Mesothelial cell of epicardium (in vitro differentiated cells): ENCODE measurements at places on chromosomes 3 and 15.
A peak's percentile ranks its signal among the peaks of the same experiment; 100 is the strongest.

DNA sequence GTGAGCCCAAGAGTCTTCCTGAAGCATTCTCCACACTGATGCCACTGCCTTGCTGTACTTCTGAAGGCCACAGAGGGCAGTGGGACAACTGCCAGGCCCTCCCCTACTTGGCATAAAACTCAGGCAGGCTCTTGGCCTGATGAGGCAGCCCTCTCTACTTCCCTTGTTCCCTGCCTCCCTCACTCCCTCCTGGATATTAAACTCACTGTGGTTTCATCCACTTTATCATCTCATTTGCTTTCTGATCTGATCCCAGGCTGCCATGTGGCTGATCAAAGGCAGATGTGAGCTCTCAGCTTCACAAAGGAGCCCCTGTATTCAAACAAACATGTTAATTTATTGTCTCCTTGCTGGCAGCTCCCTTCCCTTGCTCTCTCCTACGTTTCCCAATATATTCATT lies 533.5 kb downstream of the IGSF11 start:
- peak; percentile 42 for DNase-seq

- no peak for DNase-seq
These were observed 112.4 kb upstream of the SPATA16 start for GRCh38 chr3:173253471-173253870.

GRCh38 chr15:52144656-52145178 lies 32.1 kb upstream of the BCL2L10 start:
- no peak for DNase-seq

DNA sequence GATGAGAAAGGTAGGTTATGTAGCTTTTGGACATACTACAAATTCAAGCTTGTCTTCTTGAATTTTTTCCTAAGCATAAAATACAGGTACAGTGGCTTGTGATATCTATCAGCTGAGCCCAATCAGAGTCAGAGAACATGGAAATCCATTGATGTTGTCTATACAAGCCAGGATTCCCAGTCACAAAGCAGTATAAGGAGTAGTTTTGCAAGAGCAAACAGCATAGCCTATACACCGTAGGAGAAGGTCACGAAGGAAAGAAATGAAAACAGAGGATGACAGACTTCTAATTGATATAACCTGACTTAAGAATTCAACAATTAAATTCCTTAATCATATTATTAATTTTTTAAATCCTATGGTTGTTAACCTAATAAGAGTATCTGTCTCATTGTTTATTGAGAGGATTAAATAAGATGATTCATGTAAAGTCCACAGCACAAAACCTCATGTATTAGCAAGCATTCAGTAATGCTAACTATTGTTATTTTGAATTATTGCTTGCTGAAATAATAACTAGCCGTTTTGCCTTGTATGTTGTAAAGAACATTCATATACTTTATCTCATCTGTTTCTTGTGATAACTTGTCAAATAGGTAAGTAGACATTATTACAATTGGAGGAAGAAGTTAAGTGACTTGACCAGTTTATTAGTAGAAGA lies 276.6 kb upstream of the ZPLD1 start:
- no peak for DNase-seq

DNA sequence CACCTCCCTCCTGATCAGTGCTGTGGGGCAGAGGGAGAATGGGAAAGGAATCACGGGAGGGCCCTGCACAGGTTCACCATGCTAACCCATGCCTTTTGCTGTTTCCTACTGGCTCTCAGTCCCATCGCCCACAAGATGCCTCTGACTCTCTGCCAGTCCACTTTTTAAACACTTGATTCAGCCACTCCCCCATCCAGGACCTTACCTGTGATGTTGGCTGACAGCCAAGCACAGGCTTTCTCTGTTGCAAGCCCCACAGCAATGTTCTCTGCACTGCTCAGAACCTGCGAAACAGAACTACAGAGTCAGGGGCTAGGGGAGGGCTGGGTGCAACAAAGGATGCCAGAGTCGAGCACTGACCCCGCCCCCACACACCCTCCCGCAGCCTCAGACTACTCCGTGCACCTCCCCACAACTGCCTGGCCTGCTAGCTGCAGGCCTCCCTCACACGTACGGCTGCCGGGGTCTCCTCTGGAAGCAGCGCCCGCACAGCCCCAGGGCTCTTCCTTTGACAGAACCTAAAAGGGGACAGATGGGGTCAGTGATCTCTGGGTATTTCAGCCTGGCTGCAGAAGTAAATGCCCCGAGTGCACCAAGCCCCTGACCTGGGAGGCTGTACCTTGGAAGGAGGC lies 9.1 kb downstream of the CDAN1 start:
- no peak for DNase-seq

DNA sequence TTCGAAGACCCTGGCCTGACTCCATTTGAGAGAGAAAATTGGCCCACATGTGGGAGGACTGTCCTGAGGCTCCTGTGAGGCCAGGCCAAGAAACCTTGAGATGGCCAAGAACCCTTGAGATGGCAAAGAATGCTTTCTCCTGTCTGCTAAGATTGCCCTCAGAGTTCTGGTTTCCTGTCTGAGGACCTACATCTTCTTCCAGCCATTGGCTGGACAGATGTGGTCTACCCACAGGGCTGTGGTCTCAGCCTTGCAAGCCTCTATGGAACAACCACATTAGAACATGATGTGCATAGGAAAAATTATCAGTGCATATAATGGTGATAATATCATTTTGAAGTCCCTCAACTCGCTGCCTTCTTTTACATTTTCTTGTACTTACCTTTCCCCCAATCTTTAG lies 10.8 kb upstream of the RASA2 start:
- DNase-seq, result no peak

DNA sequence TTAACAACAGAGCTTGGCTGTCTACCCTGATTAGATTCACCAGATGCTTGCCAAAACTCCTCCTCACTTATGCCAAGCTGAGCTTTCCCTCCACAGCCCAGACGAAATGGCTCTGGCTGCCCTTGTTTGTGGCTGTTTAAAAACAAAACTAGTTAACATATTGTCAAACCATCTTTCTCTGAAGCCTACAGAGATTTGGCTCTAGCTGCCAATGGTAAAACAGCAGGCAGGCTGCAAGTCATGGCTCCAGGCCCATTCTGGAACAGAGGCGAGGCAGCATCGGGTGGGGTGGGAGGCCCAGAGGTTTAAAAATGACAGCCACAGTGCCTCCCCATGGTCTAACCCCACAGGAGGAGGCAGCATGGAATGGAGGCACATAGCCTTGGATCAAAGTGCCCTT lies 75.9 kb downstream of the SCN5A start:
- DNase-seq, result peak; percentile 22

- no peak for DNase-seq
These were observed 210.1 kb upstream of the MLF1 start for GRCh38 chr3:158360756-158361448.

DNA sequence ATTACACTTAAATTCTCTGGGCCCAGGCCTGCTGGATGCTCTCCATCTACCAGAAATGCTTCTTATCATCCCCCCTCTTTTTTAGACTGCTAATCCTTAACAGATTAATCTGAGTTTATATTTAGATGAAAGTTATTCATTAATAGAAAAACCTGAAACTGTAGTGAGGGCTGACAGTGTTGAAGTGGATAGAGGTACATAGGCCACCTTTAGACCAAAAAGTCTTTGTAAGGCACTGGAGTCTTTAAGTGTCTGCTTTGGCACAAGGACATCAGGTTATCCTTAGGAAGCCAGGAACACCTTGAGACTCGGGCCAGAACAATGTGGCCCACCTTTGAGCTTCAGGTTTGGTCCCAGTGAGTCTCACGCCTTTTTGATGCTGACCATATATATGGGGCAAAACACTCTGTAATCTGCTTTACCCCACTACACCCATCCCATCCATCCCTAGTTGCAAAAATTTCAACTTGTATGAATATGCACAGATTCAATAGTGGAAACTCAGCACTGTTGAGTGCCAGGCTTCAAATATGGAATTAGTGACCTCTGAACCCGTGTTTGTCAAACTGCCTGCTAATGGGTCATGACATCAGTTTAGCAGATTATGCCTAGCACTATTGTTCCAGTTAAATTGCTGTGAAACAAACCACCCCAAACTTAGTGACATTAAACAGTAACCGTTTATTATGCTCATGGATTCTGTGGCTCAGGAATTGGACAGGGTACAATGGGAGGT lies 44.0 kb downstream of the PDE8A start:
- DNase-seq, result no peak

- DNase-seq, result no peak
These were observed 1243.5 kb upstream of the CADM2 start for GRCh38 chr3:83715307-83715706.

GRCh38 chr3:125381314-125381713 lies 6.2 kb upstream of the ZNF148 start:
- no peak for DNase-seq

GRCh38 chr15:99343881-99344551 lies 92.7 kb downstream of the LRRC28 start:
- DNase-seq, result no peak

DNA sequence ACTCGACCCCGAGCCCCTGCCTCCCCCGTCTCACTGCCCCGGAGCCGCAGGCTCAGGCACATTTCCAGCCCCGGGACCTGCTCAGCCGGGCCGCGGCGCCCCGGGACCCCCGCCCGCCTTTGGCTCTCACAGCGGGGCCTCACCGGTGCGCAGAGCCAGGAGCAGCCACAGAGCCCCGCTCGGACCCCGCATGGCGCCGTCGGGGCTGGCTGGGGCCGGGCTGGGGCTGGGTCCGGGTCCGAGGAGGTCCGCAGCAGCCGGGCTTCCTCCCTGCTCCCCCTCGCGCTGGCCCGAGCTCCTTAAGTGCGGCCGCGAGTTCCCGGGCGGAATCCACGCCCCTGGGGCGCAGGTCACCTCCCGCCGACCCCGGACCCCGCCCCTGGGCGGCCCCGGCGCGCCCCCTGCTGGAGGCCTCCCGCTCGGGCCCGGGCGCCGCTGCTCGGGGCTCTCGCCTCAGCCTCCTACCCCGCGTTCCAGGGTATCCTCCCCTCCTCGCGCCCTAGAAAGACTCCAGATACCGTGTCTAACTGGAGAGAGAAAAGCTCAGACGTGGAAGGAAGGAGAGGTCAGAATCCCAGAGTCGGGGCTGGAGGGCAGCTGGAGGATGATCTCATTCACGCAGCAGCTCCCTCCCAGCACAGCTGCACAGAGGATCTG lies at the start of gene MELTF:
MELTF (minus strand) TSS at position 307 of the 657 bp plus-strand sequence; CDS start at position 192, 115 bp downstream.
- peak; percentile 73 for DNase-seq

GRCh38 chr3:69856965-69857705 lies 117.9 kb downstream of the MITF start:
- DNase-seq, result no peak

DNA sequence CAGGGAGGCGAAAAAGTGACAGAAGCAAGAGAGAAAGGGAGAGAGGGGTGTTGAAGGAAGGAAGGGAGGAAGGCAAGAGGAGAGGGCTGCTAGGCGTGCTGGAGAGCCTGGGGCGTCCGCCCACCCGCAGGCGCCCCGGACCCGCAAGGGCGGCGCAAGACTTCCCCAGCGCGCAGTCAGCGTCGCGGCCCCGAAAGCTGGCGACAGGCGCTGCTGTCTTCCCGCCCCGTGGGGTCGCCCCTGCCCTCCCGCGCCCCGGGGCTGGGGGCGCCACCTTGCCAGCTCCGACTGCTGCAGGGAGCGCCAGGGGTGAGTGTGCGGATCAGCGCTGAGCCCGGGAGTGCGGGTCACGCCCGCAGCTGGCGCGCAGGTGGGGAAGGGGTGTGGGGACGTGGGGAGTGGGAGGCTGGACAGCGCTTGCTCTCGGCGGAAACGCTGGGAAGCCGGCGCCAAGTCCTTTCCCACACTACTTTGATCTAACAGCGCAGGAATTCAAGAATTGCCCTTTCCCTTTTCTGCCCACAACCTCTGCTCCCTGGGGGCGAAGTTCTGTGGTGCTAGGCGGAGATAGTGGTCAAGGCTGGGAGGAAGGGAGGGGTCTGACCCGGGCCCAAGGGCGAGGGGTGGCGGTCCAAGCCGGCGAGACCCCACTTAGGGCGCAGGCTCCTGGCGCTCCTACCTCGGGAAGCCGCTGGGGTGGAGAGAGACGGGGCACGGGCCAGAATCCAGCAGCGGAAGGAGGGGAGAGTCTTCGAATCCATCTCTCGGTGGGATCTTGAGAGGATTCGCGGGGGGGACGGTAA lies 266.1 kb downstream of the CGGBP1 start:
- DNase-seq, result peak; percentile 24

GRCh38 chr3:111810909-111811308 lies 48.2 kb upstream of the PHLDB2 start:
- no peak for DNase-seq

DNA sequence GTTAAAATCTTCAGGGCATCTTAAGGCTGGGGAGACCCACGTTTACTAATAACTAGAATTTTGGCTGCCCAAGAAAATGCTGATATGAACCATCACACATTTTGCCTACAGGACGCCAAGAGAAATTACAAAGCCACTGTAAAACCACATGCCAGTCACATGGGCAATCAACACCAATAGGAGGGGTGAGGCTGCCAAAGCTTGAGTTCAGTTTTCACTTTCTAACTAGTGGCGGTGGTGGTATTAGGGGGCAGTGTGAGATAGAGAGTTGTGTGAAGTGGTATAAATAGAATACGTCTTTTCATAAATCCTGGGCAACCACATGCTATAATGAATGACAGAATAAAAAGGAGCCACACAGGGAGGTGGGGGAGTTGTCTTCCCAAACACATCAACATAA lies 147.3 kb downstream of the WNT5A start:
- no peak for DNase-seq

GRCh38 chr15:48520376-48521155 lies 124.9 kb downstream of the FBN1 start:
- no peak for DNase-seq

DNA sequence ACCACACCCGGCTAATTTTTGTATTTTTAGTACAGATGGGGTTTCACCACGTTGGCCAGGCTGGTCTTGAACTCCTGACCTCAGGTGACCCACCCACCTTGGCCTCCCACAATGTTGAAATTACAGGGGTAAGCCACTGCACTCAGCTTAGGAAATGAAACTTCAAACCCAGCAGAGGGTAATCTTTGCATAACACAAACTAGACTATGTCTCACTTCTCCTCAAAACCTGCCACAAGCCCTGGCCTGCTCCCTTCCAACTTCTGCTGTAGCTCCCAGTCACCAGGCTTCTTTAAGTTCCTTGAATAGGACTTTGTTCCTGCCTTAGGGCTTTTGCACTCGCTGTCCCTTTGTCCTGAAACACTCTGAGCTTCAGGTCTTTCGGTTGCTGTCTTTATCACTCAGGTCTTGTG lies 39.2 kb upstream of the SEMA4B start:
- no peak for DNase-seq

GRCh38 chr15:86840996-86841395 lies 761.3 kb downstream of the AGBL1 start:
- DNase-seq, result no peak

DNA sequence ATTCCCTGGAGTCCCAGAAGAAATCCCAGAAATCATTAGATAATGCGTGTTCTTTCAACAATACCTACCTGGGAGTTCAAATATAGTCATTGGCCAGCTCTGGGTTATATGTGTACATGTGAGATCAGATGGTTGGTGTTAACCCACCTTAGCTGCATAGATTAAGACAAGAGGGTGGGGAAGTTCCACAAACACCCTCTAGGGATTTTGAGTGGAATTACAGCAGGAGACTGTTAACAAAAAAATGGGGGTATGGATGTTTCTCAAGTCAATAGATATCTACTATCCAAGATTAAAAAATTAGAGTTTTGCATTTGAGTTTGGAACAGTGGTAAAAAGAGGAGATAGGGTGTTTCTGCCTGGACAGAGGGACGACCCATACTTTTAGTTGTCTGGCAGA lies 282.5 kb upstream of the CNTN3 start:
- no peak for DNase-seq

- no peak for DNase-seq
These were observed 26.3 kb downstream of the SYNPR start for GRCh38 chr3:63304421-63304820.
